ENCODE measurements at places on chromosomes 16 and 17. TPM values are rescaled to one million over a fixed set of nuclear protein-coding genes. Genes with fewer than 3 reads are reported as not detected.

The PRAC1 gene
- total RNA-seq: not detected

DNA sequence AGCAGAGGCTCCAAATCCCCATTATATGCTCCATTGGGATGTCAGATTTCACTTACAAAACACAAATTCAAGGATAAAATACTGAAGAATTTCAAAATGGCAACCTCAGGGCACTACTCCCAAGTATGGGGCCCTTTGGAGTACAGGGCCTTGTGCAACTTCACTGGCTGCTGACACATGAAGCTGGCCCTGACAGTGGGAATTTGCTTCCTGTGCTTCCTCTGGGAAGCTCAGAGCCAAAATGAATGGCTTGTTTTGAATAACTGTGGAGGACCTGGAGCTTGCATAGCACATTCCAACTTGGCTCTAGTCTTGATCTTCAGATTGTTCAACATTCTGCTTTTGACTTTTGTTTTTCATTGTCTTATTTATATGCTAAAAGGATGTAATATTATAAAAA lies 52.3 kb upstream of the HNF1B start:
- H3K27me3 ChIP-seq: no peaks in the 10 kb centered on the region
- H3K4me1 ChIP-seq: no peaks in the 10 kb centered on the region
- H3K4me3 ChIP-seq: no peak overlapping the region
- DNase-seq: no peak
- H3K27ac ChIP-seq: no peak overlapping the region

DNA sequence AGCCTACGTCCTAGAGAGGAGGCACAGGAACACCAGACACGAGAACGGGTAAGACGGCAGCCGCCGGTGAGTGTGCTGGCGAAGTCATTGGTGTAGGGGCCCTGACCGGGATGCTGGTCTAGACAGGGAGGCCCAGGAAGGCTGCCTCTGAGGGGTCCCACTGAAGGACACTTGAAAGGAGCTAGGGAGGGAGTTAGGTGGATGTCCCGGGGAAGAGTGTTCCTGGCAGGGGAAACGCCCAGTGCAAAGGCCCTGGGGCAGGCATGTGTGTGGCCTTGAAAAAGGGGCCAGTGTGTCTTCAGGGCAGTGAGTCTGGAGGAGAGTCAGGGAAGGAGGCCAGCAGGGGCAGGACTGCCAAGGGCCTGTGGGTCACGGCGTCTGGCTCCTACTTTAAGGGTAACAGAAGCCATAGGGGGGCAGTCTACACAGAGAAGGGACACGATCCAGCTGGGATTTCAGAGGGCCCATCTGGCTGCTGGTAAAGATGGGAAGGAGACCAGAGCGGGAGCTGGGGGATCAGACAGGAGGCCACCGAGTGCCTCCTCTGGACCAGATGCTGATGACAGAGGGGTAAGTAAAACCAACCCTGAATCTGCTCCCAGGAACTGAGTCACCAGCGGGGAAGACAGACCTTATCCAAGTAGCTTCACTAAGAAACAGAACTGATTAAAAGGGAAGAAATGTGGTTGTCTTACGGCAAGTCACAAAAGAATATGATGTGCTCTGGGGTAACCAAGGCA lies 115.9 kb downstream of the LITAF start:
- no peak overlapping the region for H3K4me3 ChIP-seq
- no peak for DNase-seq

- H3K27me3 ChIP-seq: no peaks in the 10 kb centered on the region
- H3K36me3 ChIP-seq: no peaks in the 10 kb centered on the region
Observed at GRCh38 chr16:80936410-80936809, 70.3 kb downstream of the CMC2 start.

DNA sequence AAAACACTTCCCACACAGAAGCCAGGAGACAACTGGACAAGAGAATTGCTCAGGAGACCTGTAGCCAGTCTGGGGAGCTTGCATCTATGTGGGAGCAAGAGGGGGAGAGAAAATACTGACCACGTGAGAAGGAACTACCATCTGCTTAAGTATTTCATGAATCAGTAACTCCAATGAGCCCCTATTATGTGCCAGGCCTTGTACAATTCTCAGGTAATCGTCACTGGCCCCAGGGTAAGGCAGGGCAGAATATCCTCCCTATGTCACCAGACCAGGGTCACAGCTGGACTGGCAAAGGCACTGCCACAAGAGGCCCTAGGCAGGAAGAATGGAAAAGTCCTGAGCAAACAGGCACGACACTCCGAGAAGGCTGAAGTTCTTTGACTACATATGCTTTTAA lies 25.9 kb downstream of the USP7 start:
- H3K27me3 ChIP-seq: no peaks in the 10 kb centered on the region
- no peaks in the 10 kb centered on the region for H3K36me3 ChIP-seq
- H3K4me1 ChIP-seq: peaks cover 11% of the 10 kb centered on the region
- DNase-seq: no peak

- H3K36me3 ChIP-seq: peaks cover 6% of the 10 kb centered on the region
- DNase-seq: no peak
- H3K27ac ChIP-seq: no peak overlapping the region
- no peaks in the 10 kb centered on the region for H3K27me3 ChIP-seq
Observed at GRCh38 chr16:70770626-70771552, 30.1 kb downstream of the VAC14 start.

- no peaks in the 10 kb centered on the region for H3K27me3 ChIP-seq
- no peak for DNase-seq
- H3K4me3 ChIP-seq: no peak overlapping the region
- no peaks in the 10 kb centered on the region for H3K36me3 ChIP-seq
- no peak overlapping the region for H3K27ac ChIP-seq
Observed at GRCh38 chr17:36705874-36706731, 104.7 kb downstream of the MRM1 start.

DNA sequence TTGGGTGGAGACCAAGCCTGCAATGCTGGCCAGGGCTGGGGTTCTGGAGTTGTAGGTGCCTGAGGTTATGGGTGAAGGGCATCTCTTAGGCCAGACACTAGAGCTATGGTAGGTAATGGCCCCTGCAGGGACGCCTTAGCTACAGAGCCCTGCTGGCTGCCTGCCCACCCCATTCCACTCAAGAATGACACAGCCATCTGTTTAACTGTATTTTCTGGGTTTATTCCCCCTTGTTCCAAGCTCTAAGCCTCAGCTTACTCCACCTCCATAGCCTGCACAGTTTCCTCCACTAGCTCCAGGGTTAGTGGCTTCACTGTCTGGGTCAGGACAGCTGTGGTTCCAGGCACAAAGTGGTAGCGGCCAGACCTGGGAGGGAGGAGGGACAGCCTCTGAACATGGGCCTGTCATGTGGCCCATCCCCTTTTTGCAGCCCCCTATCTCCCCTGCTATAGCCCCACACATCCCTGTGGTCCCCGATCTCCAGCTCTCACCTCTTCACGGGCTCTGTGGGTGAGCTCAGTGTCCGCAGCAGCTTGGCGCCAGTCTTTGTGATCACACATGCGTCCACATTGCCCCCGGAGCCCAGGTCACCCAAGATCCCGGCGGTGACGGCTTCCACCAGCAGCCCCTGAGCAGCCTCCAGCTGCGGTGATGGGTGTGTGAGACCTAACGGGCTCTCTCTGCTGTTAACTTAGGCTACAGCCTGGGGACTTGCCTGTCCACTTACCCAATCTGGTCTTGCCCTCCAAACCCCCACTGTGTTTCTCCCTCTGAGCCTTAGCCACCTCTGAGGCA lies 2.1 kb downstream of the PSMB10 start:
- H3K36me3 ChIP-seq: peaks cover 11% of the 10 kb centered on the region
- H3K4me1 ChIP-seq: peaks cover 21% of the 10 kb centered on the region
- H3K27ac ChIP-seq: peak overlapping the region; percentile 89

DNA sequence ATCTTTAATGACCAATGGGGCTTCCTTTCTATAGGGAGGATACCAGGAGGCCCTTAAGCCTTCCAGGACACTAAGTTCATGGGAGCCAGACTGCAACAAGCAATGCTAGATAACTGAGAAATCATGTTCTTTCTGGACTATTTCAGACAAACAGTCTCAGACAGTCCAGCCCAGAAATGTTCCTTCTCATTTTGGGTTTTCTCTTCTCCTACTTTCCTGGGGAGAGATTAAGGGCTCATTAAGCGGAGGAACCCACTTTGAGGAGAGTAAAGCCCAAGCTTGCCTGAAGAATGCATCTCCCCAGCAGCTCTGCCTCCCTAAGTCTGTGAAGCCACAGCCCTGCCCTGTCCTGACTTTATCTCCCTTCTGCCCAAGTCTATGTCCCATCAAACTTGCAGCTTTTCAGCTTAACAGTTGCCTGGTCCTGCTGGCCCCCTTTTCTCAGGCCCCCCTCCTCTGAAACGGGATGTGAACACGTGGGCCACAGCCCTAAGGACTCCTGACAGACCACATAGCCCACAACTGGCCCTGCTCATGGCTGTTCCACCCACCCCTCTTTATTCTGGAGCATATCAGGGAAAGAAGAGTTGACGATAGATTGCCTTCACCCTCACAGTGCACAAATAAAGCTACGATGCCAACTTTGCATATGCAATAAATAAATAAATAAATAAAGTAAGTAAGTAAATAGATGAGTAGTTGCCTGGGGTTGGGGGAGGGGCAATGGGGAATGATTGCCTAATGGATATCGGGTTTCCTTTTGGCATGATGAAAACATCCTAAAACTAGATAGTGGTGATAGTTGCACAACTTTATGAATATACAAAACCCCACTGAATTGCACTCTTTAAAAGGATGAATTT lies 111.0 kb downstream of the N4BP1 start:
- no peaks in the 10 kb centered on the region for H3K36me3 ChIP-seq
- no peak for DNase-seq
- H3K4me1 ChIP-seq: peaks cover 38% of the 10 kb centered on the region
- H3K4me3 ChIP-seq: no peak overlapping the region

The MYH13 gene
- total RNA-seq: not detected

DNA sequence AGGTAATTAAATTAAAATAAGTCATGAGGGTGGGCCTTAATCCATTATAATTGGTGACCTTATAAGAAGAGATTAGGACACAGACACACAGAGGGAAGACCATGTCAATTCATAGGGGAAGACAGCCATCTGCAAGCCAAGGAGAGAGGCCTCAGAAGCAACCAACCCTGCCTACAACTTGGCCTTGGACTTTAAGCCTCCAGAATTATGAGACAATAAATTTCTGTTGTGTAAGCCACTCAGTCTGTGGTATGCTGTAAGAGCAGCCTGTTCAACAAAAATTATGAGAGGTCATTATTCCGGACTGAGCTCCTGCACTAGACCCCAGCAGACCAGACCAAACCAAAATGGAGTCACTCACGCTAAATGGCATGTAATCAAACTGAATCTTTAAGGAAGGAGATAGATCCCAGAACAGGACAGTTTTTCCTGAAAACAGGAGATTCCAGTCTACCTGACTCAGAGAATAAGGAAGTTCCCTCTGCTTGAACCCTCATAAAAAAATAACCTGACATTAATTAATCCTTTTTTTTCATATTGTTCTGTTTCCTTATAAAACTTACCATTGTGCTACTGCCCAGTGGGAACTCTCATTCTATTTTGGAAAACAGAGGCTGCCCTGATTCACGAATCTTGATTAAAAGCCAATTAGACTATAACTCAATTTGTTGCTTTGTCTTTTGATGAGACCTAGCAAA lies 74.3 kb downstream of the DNAH3 start:
- DNase-seq: no peak
- H3K4me3 ChIP-seq: no peak overlapping the region
- H3K36me3 ChIP-seq: no peaks in the 10 kb centered on the region
- H3K27me3 ChIP-seq: no peaks in the 10 kb centered on the region
- H3K27ac ChIP-seq: no peak overlapping the region

DNA sequence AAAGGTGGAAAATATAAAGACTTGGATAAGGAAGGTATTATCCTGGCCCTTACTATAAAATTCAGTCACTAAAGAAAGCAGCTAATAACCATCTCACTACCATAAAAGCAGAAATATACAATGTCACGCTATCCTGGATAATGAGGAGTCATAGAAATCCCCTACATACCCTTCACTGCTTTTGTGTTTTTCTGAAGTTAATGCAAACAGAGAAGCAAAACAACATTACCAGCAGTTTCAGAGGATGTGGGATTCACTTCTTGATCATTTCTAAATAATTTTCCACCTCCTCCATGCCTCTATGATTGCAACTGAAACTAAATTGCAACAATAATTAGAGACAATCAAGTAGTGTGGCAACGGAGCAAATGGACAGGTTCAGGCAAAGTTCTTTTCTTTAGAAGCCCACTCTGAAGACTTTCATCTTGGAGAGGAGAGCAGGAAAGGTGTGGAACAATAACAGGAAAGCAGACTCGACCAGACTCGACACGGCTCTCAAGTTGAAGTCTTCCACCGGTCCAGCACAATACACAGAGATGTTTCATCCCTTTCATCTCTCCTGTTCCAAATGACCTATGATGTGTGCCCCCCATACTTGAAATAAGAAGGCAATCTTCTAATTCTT lies 10.2 kb downstream of the CYTH1 start:
- H3K36me3 ChIP-seq: no peaks in the 10 kb centered on the region
- no peak overlapping the region for H3K27ac ChIP-seq
- no peaks in the 10 kb centered on the region for H3K4me1 ChIP-seq
- no peak overlapping the region for H3K4me3 ChIP-seq
- DNase-seq: no peak

DNA sequence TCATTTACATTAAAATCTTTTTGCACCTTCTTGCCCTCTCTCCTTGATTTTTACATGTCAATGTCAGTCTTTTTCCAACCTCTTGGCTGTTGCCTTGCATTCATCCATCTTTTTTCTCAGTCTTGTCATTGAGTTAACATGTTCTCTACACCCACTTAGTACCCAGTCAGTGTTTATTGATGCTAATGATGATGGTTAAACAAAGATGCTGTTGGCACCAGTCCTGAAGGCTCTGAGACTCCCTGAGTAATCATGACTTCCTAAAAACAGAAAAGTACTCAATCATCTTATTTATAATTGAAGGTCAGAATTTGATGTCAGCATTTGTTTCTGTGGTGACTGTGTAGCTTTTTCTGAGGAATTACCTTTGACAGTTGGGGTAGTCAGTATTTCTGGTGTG lies 104.5 kb downstream of the NLK start:
- no peaks in the 10 kb centered on the region for H3K36me3 ChIP-seq
- DNase-seq: no peak
- no peak overlapping the region for H3K27ac ChIP-seq
- no peaks in the 10 kb centered on the region for H3K27me3 ChIP-seq
- no peaks in the 10 kb centered on the region for H3K4me1 ChIP-seq

Measured in thoracic aorta (tissue), 2 donors.